ENCODE measurements at places on chromosomes 12 and 14.

DNA sequence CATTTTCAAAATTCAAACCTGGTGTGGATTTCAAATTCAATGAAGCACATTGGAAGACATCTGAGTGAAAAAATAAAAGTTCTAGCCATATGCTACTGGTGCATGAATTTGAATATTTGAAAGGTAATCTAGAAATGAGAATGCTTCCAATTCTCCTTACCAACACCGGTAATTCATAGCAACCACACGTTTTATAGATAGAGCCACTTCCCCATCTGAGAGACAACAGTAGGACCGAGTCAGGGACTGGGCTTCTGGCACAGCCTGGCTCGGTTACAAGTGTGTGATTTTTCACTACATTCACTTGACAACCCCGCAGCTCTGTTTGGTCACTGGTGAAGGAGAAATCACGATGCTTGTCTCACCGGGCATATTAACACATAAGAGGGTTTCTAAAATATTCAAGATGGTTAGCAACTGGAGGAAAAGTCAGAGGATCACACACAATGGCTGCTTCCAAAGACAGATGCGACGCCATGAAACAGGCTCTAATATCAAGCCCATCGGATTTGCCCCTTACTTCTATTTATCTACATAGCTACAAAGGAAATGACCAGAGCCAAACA lies 86.5 kb upstream of the FOXN3 start:
- DNase-seq, result no peak

DNA sequence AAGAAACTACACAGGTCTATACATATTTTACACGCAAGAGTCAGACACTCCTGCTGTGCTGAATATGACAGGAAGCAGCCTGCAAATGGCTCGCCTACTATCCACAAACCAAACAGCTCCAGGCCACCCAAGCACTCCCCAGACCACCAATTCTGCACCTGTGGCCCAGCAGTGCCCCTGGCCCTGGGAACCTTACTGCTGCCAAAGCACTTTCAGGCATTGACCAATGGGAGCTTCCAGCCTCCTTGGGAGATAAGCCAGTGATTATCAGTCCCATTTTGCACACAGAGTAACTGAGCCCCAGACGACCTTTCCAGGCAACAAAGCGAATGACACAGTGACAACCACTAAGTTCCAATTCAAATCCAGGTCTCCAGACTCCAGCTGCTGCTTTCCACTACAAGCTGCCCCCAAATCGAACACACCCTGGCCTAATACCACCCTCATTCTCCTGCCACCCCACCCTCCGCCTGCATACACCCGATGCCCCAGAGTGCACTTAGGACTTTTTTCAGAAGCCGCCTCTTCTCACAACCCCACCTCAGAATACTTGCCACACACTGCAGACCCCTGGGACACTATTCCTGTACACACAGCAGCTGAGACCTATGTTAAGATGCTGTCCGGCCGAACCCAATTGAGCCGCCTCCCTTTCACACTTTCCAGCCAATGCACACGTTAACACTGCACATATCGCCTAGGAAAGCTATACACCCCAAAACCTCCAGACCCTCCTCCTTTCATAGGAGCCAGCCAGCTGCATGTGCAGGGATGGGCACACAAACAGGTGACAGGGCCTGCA lies 126.1 kb upstream of the PRMT8 start:
- no peak for DNase-seq

GRCh38 chr14:103488071-103488470 lies 34.6 kb downstream of the CKB start:
- DNase-seq, result no peak

DNA sequence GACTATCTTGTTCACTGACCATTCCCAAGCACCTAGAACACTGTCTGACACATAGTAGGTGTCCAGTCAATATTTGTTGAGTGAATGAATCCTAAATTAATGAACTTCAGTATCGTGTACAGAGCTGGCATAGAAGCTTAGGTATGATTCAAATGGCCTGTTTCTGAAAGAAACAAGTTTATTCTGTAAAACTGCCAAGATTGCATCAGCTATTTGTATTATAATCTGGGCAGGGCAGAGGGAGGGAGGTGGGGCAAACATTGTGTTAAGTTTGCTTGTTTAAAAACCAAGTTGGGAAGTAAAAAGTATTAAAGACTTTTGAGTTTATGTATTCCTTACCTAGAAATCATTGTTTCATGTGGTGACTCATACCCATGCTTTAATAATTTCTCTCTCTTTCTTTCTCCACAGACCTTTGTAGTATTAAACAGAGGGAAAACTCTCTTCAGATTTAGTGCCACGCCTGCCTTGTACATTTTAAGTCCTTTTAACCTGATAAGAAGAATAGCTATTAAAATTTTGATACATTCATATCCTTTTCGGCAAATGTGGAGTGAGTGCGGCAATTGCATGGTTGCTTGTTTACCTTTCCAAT lies 92.8 kb downstream of the SCN8A start:
- no peak for DNase-seq

GRCh38 chr12:128619263-128619662 lies 204.5 kb downstream of the SLC15A4 start:
- no peak for DNase-seq

DNA sequence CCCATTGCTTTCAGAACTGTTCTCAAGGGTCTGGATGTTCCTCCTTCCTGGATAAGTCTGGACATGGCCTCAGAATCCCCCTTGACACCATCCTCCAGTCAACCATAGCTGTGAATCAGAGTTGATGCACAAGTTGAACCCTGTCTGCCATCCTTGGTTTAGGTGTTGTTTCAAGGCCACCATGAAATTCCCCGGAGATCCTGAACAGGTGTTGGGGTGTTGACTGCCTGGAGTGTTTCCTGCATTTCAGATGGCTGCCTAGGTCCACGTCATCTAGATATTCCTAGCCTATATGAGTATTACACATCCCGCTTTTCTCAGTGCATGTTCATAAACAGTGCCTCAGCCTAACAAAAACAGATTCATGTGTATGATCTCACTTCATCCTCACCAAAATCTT lies 86.7 kb upstream of the PWP1 start:
- DNase-seq, result no peak

DNA sequence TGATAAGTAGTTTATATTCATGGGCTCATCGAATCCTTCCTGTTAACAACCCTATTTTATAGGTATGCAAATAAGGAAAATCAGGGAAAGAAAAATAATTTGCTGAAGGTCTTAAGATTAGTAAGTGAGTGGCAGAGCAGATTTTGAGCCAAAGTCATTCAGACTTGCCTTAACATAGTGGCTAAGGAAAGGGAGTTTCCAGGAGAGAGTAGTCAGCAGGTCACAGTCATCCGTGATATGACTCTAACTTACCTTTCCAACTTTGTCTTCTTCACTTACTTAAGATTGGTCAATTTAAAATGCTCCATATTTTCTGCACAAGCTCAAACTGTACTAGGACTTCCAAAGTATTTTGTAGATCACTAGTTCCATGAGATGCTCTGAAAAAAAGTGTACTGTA lies 46.6 kb downstream of the AKAP6 start:
- DNase-seq, result no peak

- DNase-seq, result no peak
Observed at GRCh38 chr14:58484176-58484575, 56.7 kb downstream of the KIAA0586 start.

GRCh38 chr14:98408713-98409112 lies 863.3 kb downstream of the BCL11B start:
- no peak for DNase-seq

- no peak for DNase-seq
Observed at GRCh38 chr14:101336183-101336582, 225.1 kb upstream of the DIO3 start.

GRCh38 chr14:31224808-31225207 lies 17.2 kb upstream of the HECTD1 start:
- no peak for DNase-seq

DNA sequence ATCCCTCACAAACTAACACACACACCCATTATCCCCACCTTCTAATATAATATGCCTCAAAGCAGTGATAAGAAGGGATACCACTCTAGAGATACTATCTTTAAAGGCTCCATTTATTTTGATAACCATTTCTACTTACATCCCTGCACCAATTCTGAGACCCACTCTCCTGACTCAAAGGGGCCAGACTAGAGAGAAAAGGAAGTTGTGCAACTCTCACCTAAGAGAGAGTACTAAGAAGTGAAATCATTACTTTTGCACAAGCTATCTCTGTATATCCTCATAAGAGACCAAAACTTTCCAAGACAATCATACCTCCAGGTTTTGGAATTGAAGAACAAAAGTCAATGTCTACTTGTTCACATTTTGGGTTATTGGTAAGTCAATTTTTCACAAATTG lies 45.4 kb upstream of the USP15 start:
- no peak for DNase-seq

- DNase-seq, result no peak
Observed at GRCh38 chr12:118328486-118329330, 44.0 kb downstream of the TAOK3 start.

GRCh38 chr12:1189163-1189562 lies 198.1 kb downstream of the ERC1 start:
- no peak for DNase-seq

GRCh38 chr12:24718617-24719016 lies 230.3 kb downstream of the BCAT1 start:
- no peak for DNase-seq

Data from right lobe of liver (tissue), 6 donors.